ENCODE measurements at places on chromosomes 6 and 20. TPM values are rescaled to one million over a fixed set of nuclear protein-coding genes. Genes with fewer than 3 reads are reported as not detected.
A peak's percentile ranks its signal among the peaks of the same experiment; 100 is the strongest.

PTK7 gene
- total RNA-seq, result 4.1 TPM

LAMA2 gene
- total RNA-seq, result 0.53 TPM

TTK gene
- 16.4 TPM for total RNA-seq

VWA7 gene
- 2.1 TPM for total RNA-seq

DNA sequence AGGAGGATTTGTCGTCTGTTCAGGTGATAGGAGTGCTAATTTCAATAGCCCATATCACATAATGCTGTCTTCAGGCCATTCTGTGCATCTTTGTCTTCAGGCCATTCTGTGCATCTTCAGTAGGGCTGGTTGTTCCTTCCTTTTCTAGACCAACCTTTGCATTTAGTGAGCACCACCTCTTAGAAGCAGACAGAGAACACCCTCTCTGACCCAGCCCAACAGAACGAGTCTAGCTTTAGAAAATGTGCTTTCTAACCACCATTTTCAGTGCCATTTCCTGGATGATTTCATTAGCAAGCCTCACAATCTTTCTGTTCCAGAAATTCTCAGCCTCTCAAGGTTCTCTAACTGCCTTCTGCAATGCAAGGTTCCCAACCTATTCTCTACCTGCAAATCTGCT is 215.3 kb upstream of the KCNQ5 start:
- H3K27me3 ChIP-seq, result peaks cover 9% of the 10 kb centered on the region
- no peaks in the 10 kb centered on the region for H3K36me3 ChIP-seq
- no peak overlapping the region for H3K4me3 ChIP-seq
- H3K27ac ChIP-seq, result no peak overlapping the region
- DNase-seq, result no peak

DNA sequence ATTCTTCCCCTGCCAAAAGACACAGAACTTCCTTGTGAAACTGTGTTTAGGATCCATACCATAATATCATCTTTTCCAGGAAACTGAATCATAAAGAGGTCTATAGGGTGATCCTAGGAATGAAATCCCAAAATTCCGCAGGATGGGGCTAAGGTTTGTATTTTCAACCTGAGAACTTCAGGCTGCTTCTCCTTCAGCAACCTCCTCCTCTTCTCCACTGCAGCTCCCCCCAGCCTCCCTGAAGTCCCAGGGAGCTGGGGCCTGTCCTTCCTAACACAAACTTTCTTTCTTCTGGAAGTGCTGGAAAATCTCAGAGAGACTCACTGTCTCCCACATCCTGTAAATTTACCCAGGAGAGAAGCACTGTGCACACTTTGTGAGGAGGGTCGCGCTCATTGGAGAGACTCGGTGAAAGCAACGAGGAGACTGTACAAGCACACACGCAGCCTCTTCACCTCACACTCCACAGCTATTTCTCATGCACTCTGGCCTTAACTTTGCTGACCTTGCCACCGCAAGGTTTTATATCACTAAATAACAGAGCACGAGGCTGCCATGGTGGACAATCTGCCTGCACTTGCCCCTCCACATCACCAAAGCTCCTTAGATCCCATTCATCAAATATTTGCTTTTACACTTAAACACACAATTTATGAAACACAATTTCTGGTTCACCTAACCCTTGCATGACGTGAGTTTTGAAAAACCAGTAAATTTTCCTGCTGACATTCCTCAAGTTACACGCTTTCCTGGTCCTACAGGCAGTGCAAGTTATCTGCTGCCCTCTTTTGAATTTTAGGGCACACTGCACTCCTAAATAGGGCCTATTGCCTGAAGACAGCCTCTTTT is 14.3 kb downstream of the ID4 start:
- no peak overlapping the region for H3K27ac ChIP-seq
- peaks cover 16% of the 10 kb centered on the region for H3K27me3 ChIP-seq
- H3K4me3 ChIP-seq, result no peak overlapping the region
- peaks cover 2% of the 10 kb centered on the region for H3K4me1 ChIP-seq

DNA sequence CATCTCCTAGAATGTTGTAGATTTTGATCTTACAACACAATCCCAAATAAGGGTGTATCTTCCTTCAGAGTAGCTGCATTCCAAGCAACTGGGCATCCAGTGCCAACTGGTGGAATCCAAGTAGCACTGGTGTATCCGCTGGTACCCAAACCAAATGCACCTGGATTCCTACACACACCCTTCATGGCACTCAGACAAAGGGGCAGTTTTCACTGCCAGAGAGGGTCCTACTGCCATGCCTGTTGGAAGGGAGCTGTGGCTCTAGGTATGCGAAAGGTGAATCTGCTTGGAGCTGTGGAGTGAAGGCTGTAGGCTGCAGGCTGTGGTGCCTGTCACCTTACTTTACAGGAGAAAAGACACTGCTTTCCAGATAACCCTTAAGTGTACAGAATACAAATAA is 17.0 kb upstream of the CLDN20 start:
- H3K36me3 ChIP-seq, result peaks cover 4% of the 10 kb centered on the region
- no peak overlapping the region for H3K4me3 ChIP-seq
- DNase-seq, result no peak
- H3K4me1 ChIP-seq, result peaks cover 3% of the 10 kb centered on the region
- H3K27ac ChIP-seq, result no peak overlapping the region
- no peaks in the 10 kb centered on the region for H3K27me3 ChIP-seq

DNA sequence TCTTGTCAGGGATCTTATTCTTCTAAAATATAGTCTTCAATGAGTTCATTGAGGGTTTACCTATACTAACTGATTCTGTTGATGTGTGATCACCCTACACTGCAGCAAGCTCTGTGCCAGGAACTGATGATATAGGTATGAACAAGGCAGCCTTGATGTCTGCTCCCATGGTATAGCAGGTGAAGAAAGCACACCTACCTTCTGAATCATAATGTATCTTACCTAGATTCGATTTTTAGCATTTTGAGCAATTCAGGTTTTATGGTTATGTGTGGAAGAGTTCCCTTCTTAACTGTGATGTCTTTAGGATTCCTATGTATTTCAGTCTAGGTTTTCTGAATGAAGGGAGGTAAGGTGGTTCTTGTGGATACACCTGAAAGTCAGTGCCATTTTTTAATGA is 223.0 kb downstream of the DOK5 start:
- H3K36me3 ChIP-seq, result no peaks in the 10 kb centered on the region
- H3K27me3 ChIP-seq, result peaks cover 11% of the 10 kb centered on the region
- H3K4me3 ChIP-seq, result no peak overlapping the region

DNA sequence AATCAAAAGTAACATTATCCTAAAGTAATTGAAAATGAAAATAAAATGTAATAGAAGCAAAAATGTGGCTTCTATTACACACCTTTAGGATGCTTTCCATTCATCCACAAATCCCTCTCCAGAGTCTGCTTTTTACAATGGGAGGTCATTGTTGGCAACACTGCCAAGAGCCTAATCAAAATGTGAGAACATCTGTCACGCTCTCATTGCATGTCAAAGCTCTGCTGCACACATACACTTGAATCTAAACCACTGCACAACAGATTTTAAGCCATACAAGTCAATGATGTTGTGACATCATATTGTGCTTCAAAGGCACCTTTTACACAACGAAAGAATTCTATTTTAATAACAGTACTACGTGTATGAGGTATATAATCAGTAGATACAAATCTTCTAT is 82.1 kb downstream of the PREP start:
- H3K27me3 ChIP-seq, result no peaks in the 10 kb centered on the region
- no peak overlapping the region for H3K27ac ChIP-seq
- peaks cover 16% of the 10 kb centered on the region for H3K36me3 ChIP-seq
- H3K4me3 ChIP-seq, result no peak overlapping the region
- DNase-seq, result no peak

GRCh38 chr6:112030206-112030960 is 23.5 kb upstream of the CCN6 start:
- no peak for DNase-seq
- H3K27ac ChIP-seq, result peak overlapping the region; percentile 29
- H3K4me3 ChIP-seq, result no peak overlapping the region
- no peaks in the 10 kb centered on the region for H3K36me3 ChIP-seq
- H3K27me3 ChIP-seq, result no peaks in the 10 kb centered on the region

DNA sequence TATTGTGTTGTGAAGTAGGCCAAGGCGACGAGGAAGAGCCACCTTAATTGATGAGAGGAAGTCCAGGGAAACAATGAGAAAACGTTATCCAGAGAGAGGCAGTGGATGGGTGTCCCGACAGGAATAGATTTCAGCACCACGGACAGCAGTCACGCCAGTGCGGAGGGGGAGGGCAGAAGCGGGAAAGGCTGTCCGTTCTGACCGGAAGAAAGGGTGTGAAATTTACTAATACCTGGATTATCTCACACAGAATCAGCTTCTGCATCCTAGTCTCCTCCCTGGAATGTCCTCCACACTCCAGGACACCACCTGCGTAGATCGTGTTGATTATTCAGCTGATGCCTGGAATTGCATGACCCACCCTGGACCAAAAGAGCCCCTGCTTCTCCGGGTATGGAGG is 7.4 kb upstream of the BPIFA3 start:
- no peak for DNase-seq
- no peak overlapping the region for H3K27ac ChIP-seq
- no peak overlapping the region for H3K4me3 ChIP-seq
- peaks cover 5% of the 10 kb centered on the region for H3K4me1 ChIP-seq
- no peaks in the 10 kb centered on the region for H3K36me3 ChIP-seq

DNA sequence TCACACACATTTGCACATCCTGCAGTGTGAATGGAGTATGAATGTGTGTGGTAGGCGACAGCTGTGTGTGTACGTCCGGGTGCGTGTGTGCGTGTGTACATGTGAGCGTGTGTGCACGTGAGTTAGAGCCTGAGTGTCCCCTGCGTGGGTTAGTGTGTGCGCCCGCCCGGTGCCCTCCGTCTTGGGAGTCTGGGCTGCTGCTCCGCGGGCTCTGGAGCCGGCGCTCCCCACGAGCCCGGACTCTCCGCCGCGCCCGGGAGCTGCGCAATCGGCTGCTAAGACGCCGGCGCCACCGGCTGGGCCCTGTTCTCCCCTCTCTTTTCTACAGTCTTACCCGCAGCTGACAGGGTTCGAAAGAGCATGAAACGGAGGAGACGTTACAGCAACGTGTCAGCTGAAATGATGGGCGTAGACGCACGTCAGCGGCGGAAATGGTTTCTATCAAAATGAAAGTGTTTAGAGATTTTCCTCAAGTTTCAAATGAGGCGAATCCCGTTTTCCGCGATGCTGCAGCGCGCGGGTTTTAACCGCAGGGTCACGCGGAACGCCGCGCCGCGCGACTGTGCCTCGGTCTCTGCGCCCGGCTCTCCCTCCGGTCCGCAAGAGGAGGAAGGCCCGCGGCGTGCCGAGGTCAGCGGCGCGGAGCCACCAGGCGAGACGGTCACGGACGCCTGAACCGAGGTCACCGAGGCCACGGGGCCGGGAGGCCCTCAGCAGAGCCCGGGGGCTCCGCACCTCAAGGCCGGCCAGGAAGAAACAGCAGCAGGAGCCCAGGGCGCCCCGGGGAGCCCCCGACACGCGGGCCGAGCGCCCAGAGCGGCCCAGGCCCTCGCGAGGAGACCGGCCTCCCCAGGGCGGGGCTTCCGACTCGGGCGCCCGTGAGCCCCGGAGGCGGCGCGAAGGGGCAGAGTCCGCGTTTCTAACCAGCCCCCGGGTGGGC is 95.3 kb upstream of the BHLHE23 start:
- no peaks in the 10 kb centered on the region for H3K27me3 ChIP-seq
- H3K36me3 ChIP-seq, result no peaks in the 10 kb centered on the region
- DNase-seq, result peak; percentile 65
- peak overlapping the region; percentile 81 for H3K4me3 ChIP-seq

DNA sequence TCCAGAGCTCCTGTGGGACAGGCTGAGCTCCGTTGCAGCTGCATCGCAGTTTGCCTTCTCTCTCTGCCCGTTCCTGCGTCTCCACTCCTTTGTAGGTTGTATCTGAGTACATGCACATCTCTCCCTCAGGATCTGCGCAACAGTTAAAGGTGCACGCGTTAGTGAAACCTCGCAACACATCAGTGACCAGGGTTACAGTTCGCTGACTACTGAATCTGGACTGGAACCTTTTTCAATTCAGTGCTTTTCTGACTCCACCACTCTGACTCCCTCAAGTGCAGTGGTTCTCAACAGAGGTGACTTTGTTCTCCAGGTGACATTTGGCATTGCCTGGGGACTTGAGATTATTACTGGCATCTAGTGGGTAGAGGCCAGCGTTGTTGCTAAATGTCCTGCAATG is 44.0 kb downstream of the UST start:
- H3K36me3 ChIP-seq, result peaks cover 6% of the 10 kb centered on the region
- no peaks in the 10 kb centered on the region for H3K27me3 ChIP-seq
- DNase-seq, result no peak
- no peak overlapping the region for H3K27ac ChIP-seq
- H3K4me3 ChIP-seq, result no peak overlapping the region

DNA sequence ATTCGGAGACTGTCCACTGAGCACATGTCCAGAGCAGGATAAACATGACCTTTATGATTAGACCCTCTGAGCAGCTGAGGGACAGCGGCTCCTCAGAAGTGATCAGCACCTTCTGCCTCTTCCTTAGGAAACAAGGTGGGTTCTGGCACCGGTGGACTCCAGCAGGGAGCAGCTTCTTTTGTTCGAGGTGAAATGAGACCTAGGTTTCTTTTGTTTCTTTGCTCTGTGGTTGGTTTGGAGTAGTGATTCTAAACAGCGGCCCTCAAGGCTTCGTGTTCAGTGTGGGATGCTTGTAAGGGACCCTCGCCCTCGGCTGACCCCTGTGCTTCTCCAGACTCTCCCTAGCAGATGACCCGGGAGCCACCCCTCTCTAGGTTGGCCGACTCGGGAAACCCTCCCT is 14.6 kb upstream of the FRMD1 start:
- DNase-seq, result no peak
- no peaks in the 10 kb centered on the region for H3K27me3 ChIP-seq
- H3K36me3 ChIP-seq, result no peaks in the 10 kb centered on the region
- no peak overlapping the region for H3K27ac ChIP-seq
- no peaks in the 10 kb centered on the region for H3K4me1 ChIP-seq
- no peak overlapping the region for H3K4me3 ChIP-seq

DNA sequence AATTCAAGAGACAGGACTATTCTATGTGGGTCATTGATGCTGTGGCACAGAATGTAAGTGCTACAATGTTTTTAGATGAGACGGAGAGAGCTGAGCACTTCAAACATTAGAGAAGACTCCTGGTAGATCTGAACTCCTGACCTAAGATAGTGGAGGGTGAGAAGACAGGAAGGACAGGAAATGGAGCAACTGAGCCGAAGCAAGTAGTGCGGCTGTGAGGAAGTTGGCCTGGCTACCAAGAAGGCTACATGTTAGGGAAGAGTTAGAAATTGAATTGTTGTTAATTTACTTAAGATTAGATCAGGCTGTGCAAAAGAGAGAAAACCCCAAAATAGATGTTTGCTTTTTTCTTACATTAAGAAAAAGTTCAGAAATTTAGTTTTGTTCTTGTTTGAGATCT is 14.4 kb upstream of the MLIP start:
- H3K4me1 ChIP-seq, result no peaks in the 10 kb centered on the region
- H3K27me3 ChIP-seq, result no peaks in the 10 kb centered on the region
- no peak overlapping the region for H3K27ac ChIP-seq
- no peak for DNase-seq
- H3K36me3 ChIP-seq, result no peaks in the 10 kb centered on the region

DNA sequence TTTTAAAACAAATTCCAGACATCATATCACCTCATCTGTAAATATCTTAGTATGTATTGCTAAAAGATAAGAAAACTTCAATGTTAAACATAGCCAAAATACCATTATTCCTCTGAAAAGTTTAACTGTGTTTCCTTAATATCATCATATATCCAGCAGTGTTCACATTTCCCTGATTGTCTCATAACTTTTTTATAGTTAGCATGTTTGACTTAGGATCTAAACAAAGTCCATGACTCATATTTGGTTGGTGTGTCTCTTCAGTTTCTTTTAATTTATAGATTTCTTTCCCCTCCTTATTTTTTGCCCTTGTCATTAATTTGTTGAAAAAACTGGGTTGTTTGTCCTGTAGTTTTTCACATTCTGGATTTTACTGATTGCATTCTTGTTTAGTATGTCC is 163.0 kb downstream of the RPS12 start:
- H3K27me3 ChIP-seq, result peaks cover 6% of the 10 kb centered on the region
- H3K36me3 ChIP-seq, result no peaks in the 10 kb centered on the region
- no peaks in the 10 kb centered on the region for H3K4me1 ChIP-seq
- no peak overlapping the region for H3K27ac ChIP-seq
- DNase-seq, result no peak
- no peak overlapping the region for H3K4me3 ChIP-seq

Data from natural killer cell treated with Interleukin-12 subunit alpha and Interleukin-12 subunit beta and Interleukin-15 and Interleukin-18, amount 100 ng/mL, for 72 hours (primary cell).